ENCODE measurements at places on chromosomes 12 and 14.

DNA sequence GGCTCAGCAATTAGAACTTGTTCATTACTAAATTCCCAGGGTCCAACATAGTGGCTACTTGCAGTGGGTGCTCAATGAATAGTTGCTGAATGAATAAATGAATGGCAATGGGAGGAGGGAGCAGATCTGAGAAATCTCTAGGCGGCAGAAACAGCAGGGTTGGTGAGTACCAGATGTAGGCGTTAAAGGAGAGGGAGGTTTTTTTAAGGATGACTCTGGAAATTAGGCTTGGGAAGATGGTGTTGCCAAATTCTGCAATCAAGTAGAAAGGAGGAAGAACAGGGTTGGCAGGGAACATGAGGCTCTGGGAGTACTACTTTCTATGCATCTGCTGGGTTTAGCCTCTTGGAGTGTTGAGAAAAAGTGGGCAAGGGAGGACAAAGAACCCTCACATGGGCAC is 207.1 kb downstream of the APAF1 start:
- DNase-seq = no peak

GRCh38 chr12:26712892-26713291 is 120.1 kb downstream of the ITPR2 start:
- DNase-seq = no peak

GRCh38 chr12:68148261-68148951 is 11.1 kb downstream of the IFNG start:
- DNase-seq = no peak

GRCh38 chr12:66803930-66804329 is 125.1 kb upstream of the GRIP1 start:
- no peak for DNase-seq

DNA sequence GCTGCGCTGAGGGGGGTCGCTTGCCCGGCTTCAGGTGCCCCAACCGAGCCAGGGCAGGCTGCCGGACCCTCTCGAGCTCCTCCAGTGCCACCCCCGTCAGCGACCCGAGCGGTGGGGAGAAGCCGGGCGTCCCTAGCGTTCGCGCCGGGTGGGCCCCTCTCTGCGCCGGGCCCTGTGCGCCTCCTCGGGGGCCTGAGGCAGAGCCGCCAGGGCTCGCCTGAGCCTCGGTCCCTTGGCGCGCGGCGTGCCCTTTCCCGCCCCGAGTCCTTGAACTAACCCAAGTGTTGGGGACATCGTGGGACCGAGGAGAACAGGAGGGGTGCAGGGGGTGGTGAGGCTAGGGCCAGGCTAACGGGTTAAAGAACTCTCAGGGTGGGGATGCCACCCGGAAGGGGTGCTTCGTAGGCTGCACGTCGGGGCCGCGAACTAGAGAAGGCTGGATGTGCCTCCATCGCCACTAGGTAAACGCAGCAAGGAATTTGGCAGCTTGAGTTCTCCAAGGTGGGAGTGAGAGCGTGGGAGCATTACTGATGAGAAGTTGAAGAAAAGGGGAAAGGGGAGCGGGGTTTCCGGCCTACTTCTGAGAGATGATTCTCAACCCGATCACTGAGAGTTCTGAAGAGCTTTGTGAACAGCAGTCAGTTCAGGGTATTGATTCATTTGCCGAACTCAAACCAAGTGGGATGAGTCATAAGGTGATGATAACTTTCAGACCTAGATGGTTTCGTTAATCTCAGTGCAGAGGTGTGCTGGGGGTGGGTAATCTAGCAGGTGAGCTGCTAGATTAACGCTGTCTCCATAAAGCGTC is 618 bp downstream of the RNF34 start:
- peak; percentile 62 for DNase-seq

GRCh38 chr12:7439579-7440505 is 4.1 kb downstream of the CD163L1 start:
- DNase-seq = peak; percentile 18

- DNase-seq = no peak
These were observed 451.2 kb downstream of the RPS29 start for GRCh38 chr14:49134940-49135339.

GRCh38 chr12:6442836-6443235 is 1.9 kb upstream of the CD27 start:
- no peak for DNase-seq

- DNase-seq = peak; percentile 46
These were observed 25.1 kb downstream of the PRKAB1 start for GRCh38 chr12:119692997-119693396.

- no peak for DNase-seq
These were observed 848.0 kb upstream of the USP15 start for GRCh38 chr12:61412201-61412600.

DNA sequence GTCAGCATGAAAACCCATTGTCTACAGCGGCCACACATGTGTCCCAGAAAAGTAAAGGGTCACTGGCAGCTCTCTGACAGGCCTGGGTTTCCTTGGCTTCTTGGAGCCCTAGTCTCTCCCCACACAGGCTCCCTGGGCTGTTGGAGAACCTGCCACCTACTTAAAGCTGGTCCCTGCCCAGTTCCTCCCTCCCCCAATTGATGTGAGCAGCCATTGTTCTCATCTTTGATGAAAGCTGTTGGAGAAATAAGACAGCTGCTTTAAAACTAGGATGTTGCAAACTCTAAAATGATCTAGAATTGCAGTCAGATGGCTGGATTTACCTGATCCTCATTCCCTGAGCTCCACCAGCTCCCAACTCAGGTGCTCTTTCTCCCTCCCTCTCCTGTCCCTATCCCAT is 4.8 kb upstream of the PLEKHH1 start:
- no peak for DNase-seq

DNA sequence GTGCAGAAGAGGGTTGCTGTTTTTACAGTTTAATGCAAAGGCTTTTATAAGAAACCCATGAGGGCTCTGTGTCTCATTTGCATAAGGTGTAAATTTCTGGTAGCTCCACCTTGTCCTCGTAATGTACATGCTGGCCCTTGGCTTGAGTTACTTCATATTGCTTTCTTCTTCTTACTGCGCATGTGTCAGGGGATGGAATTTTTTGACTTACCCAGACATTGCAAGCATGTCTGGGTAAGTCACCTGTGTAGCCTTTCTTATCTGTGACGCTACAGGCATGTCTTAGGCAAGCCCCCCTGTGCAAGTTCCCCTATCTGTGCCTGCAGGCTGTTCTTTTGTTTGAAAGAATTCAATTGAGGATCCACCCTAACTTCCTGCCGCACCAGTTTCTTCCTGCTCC is 274.2 kb downstream of the ETNK1 start:
- no peak for DNase-seq

- no peak for DNase-seq
These were observed 782 bp upstream of the LGR5 start for GRCh38 chr12:71438670-71439361.

GRCh38 chr12:22271023-22271422 is 63.5 kb downstream of the ST8SIA1 start:
- peak; percentile 38 for DNase-seq

DNA sequence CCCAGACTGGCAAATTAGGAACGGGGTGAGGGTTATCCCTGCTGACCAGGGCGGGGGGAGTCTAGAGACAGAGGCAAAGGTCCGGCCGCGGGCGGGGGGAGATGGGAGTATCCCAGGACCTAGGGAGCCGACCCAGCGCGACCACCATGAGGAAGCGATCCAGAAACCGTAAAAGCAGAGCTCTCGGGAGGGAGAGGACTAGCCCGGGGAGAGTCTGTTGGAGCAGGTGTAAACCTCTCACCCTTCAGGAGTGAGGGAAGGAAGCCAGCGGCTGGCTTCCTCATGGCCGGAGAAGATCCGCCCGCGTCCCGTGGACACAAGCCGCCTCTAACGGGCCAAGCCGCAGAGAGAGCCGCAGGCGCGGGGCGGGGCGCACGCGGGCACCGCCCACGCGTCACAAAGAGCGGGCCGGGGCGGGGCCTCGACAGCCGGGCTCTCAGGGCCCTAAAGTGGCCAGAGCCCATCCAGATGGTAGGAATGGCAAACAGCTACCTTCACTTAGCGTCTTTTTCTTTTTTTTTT is at the start of gene ACRBP:
Gene ACRBP, minus strand, starts transcription at position 350 of the 522 bp plus-strand sequence. Its CDS starts 66 bp downstream, at position 284.
- DNase-seq = peak; percentile 26

DNA sequence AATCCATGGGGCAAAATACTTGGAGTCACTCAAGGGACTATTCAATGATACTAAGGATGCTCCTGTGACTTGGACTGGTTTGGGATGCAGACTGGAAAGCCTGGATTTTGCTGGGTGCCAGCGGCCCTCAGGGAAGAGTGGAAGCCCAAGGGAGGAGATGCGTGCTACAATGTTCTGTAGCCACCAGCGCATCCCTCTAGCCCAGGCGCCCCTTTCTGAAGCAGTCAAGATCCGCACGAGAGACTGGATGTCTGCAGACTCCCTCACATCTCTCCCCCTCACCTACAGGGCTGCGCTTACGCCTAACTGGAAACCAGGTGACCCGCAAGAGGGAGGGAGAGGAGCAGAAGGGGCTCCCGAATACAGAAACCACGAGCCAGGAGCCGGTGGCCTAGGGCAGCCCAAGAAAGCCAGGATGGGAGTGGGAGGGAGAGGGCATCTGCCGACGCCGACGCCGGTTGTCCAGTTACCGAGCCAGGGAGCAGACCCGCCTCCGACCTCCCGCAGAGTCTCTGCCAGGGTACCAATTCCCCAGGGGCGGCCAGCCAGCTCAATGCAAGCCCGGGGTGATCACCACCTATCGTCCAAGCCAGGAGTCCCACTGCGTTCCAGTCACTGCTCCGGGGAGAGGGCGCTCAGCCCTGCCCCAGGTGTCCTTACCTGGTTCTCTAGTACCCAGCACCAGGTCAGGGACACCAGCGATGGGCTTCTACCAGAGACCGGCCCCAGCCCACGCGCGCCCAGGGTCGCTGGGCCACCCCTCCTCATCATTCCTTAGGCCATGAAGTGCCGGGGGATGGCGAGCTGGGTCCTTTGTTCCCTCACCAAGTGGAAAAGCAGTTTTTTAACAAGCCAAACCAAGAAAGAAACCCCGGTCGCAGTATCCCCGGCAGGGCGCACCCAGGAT is 1.2 kb downstream of the NTN4 start:
- no peak for DNase-seq

DNA sequence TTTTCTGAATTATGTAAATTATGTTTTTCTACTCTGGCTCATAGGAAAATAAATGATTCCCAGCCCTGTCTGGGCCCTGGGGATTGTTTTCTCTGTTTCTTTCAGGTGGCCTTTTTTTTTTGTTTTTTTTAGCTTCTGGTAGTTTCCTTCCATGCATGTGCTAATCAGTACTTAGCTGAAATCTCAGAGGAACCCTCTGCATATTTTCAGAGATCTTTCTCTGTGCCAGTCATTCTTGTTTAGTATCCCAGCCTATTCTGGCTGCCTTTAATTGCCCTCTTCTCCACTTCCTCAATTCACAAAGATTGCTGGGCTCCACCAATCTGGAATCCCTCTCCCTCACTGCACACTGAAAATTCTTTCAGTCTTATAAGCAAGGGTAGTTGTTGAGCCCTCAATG is 46.9 kb downstream of the CNOT2 start:
- no peak for DNase-seq

DNA sequence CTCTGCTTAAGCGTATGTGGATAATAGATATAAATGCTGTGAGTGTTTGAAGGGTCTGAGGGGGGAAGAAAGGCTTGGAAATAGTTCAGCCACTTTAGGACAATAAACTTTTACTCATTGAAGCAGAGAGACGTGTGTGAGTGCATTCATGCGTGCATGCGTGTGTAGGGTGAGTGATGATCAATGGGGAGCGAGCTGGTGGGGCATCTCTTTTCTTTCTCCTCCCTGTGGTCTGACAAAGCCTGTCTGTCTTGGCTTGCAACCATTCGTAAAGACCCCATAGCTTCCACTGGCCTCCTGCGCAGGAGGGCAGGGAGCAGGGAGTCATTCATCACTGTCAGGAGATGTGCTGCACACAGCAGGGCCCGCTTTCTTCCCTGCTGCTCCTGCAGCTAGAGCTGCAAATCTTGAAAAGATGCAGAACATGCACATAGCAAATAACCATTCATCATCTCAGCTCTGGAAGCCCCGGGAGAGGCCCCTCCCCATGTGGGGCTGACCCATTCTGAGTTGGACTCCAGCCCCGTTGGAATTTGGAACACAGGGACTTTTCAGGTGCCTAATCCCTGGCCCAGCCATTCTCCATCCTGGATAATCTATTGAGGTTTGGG is 223.2 kb downstream of the PPM1H start:
- DNase-seq = no peak

GRCh38 chr12:39413836-39414771 is 28.8 kb downstream of the KIF21A start:
- DNase-seq = no peak

- DNase-seq = no peak
These were observed 1.3 kb downstream of the PPP1R13B start for GRCh38 chr14:103846097-103846496.

GRCh38 chr12:88241862-88242570 is 99.9 kb downstream of the TMTC3 start:
- DNase-seq = peak; percentile 87

DNA sequence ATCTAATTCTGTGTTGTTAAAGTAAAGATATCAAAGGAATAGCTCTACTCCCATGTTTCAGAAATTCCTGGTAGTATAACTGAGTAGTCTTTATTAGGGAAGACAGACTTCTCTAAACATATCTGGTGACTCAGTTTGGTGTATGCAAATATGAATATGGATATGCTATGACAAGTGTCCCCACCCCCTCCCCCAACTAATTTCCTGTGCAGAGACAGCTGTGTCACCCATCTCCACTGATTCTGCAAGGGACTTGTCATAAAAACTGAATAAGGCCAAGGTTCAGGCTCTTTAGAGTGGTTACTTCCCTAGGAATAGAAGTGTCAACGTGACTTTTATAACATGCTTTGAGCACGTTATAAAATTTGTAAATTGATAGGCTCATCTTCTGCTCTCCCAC is 429.1 kb downstream of the DAD1 start:
- no peak for DNase-seq
